ENCODE measurements at places on chromosomes 7 and 10. TPM values are rescaled to one million over a fixed set of nuclear protein-coding genes. Genes with fewer than 3 reads are reported as not detected.

GRCh38 chr7:27082171-27082570 lies 13.6 kb downstream of the HOXA1 start:
- H3K27me3 ChIP-seq = peaks cover 20% of the 10 kb centered on the region
- peaks cover 7% of the 10 kb centered on the region for H3K4me1 ChIP-seq
- no peak for DNase-seq
- H3K4me3 ChIP-seq = no peak overlapping the region
- H3K36me3 ChIP-seq = no peaks in the 10 kb centered on the region

- DNase-seq = no peak
- no peaks in the 10 kb centered on the region for H3K27me3 ChIP-seq
- H3K4me3 ChIP-seq = no peak overlapping the region
- H3K36me3 ChIP-seq = peaks cover 5% of the 10 kb centered on the region
- H3K4me1 ChIP-seq = no peaks in the 10 kb centered on the region
- H3K27ac ChIP-seq = no peak overlapping the region
These were observed 13.5 kb downstream of the CALD1 start for GRCh38 chr7:134792968-134793367.

DNA sequence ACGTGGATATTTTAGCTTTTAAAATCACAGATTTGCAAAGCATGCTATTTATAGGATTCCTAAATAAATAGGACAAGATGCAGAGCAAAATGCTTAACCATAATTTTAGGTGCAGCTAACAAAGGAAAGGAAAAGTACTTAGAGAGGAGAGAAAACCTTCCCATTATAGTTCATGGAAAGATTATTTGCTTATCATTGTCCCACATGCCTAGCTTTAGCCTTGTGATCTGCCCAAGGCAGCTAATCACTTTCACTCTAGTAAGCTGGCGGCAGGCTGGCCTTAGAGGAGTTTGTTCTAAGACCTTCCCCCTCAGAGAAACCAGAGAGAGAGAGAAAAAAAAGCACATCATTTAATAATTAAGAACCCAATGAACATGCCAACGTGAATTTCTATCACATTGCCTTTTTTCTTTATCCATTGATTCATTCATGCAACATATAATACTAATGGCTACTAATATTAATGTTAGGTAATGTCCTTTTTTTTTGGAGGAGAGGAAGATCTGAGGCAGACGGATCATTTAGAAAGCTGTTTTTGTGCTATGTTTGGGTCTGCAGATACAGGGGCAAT lies 274.6 kb downstream of the ARL4A start:
- no peaks in the 10 kb centered on the region for H3K36me3 ChIP-seq
- H3K4me3 ChIP-seq = no peak overlapping the region
- DNase-seq = no peak

DNA sequence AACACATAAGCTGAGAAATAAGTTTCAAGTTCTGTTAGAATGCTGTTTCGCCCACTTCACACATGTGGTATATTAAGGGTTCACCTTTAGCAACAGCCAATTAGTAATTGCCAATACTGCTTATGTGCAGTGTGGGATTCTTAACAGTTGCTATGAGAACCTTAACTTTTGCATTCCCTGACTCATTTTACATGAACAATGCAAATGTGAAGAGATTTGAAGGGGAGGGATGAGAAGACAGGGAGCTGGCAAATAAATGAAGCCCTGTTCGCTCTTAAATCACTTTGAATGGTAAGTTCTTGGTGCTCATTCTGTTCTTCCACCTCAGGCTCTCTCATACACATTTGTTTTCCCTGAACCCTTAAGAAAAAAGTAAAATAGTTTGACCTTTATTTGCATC lies 82.3 kb downstream of the LRRC4 start:
- no peak for DNase-seq
- no peak overlapping the region for H3K27ac ChIP-seq
- no peaks in the 10 kb centered on the region for H3K27me3 ChIP-seq

- no peak for DNase-seq
- peaks cover 3% of the 10 kb centered on the region for H3K4me1 ChIP-seq
- H3K27ac ChIP-seq = no peak overlapping the region
- no peak overlapping the region for H3K4me3 ChIP-seq
- H3K27me3 ChIP-seq = no peaks in the 10 kb centered on the region
- H3K36me3 ChIP-seq = peaks cover 8% of the 10 kb centered on the region
These were observed 61.3 kb upstream of the DNAAF5 start for GRCh38 chr7:664997-665735.

- no peaks in the 10 kb centered on the region for H3K27me3 ChIP-seq
- no peak overlapping the region for H3K4me3 ChIP-seq
- no peak overlapping the region for H3K27ac ChIP-seq
- no peaks in the 10 kb centered on the region for H3K36me3 ChIP-seq
These were observed 679.1 kb upstream of the COBL start for GRCh38 chr7:51995596-51996179.

- no peak for DNase-seq
- peaks cover 12% of the 10 kb centered on the region for H3K27me3 ChIP-seq
- H3K4me1 ChIP-seq = peaks cover 23% of the 10 kb centered on the region
- no peak overlapping the region for H3K4me3 ChIP-seq
- H3K27ac ChIP-seq = no peak overlapping the region
These were observed 132.4 kb downstream of the FAM53B start for GRCh38 chr10:124611738-124612137.

- H3K27me3 ChIP-seq = no peaks in the 10 kb centered on the region
- no peak overlapping the region for H3K4me3 ChIP-seq
- H3K36me3 ChIP-seq = peaks cover 90% of the 10 kb centered on the region
- no peak for DNase-seq
These were observed 8.0 kb downstream of the CYREN start for GRCh38 chr7:135162382-135163001.

GRCh38 chr10:22805304-22805703 lies 90.9 kb upstream of the PIP4K2A start:
- DNase-seq = no peak
- H3K27me3 ChIP-seq = peaks cover 14% of the 10 kb centered on the region
- H3K4me1 ChIP-seq = no peaks in the 10 kb centered on the region
- no peak overlapping the region for H3K4me3 ChIP-seq

DNA sequence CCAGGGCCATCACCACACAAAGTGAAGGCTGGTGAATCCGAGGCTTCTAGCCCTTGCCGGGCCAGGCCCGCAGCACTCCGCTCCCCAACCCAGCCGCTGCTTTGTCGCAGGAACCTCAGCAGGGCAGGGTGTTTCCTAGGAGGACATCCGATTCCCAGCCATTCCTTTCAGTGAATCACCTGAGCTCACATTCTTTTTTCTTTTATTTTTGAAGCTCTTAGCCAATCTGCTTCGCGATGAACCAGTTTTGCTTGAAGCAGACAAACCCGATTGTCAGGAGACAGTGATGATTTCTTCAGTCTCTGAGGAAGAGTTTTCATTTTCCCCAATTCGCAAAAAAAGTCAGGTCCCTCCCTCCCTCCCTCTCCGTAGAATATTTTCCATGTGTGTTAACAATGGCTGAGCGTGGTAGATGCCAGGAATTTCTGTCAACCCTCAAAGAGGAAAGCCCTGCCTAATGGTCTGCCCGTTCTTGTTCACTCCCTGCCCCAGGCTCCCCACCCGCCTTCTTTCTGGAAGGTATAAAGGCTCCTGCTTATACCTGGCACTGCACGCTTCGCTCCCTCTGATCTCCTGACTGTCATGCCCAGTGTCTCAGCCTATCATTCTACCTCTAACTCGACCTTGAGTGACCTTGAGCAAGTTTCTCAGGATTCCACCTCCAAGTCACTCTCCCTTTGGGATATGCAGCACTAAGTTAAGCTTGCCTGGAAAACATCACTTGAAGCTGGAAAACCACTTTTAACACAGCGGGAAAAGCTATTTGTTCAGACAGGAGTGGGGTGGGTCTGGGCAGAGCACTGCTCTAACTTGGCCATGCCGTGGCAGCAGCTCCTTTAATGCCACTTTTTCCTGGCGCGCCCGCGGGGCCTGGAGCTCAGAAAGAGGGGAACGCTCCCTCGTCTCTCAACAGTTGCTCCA lies 35.1 kb downstream of the EGFR start:
- no peak for DNase-seq
- H3K4me3 ChIP-seq = no peak overlapping the region
- H3K27ac ChIP-seq = no peak overlapping the region
- peaks cover 2% of the 10 kb centered on the region for H3K27me3 ChIP-seq
- H3K4me1 ChIP-seq = no peaks in the 10 kb centered on the region

Gene NPTX2
- 0.32 TPM for total RNA-seq

DNA sequence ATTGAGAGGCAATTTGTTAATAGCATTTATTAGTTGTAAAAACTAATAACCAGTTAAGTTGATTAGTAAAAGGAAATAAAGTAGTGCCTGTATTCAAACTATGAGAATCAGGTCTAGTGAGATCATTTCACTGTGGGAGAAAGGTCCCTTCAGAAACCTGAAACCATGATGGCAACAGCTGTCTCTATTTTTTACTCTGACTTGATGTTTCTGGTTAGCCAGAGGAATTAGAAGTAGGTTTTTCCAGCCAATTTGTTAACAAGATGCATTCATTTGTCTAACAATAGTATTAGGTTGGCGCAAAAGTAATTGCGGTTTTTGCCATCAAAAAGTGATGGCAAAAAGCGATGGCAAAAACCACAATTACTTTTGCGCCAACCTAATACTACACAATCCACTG lies 272.2 kb upstream of the YAE1 start:
- no peak overlapping the region for H3K4me3 ChIP-seq
- H3K4me1 ChIP-seq = no peaks in the 10 kb centered on the region
- H3K36me3 ChIP-seq = no peaks in the 10 kb centered on the region
- DNase-seq = no peak

GRCh38 chr7:98514211-98515031 lies 102.7 kb upstream of the NPTX2 start:
- H3K36me3 ChIP-seq = no peaks in the 10 kb centered on the region
- H3K4me1 ChIP-seq = no peaks in the 10 kb centered on the region
- no peak for DNase-seq

GRCh38 chr10:47190301-47190700 lies 109.7 kb upstream of the GDF10 start:
- peaks cover 5% of the 10 kb centered on the region for H3K4me1 ChIP-seq
- H3K36me3 ChIP-seq = no peaks in the 10 kb centered on the region
- H3K27ac ChIP-seq = no peak overlapping the region
- no peak for DNase-seq
- no peaks in the 10 kb centered on the region for H3K27me3 ChIP-seq

DNA sequence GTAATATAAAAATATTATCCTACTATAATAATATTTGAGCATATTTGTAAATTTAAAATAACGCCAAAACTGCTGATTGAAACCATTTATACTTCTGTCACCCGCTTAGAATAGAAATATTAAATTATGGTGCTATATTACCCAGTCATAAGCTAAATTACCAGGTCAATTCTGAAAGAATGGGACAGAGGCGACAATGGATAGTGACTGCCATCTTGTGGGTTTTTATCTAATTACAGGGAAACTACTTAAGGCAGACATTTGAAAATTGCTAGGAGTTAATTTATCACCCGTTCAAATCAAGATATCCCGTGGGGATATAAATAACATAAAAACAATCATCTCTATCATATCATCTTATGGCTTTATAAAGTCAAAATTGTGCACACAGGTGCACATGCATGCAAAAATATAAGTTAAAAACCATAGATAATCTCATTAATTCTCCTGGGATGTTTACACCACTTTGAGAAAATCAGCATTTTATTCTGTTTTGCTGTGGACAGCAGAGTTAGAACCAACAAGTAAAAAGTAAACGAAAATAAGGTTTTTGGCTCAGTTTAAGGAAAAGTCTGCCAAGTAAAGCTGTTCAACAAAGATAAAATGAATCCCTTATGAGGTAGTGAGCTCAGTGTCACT lies 41.3 kb upstream of the HPSE2 start:
- DNase-seq = no peak
- H3K4me1 ChIP-seq = no peaks in the 10 kb centered on the region
- H3K4me3 ChIP-seq = no peak overlapping the region
- no peak overlapping the region for H3K27ac ChIP-seq

Gene DGKI
- 2.8 TPM for total RNA-seq

DNA sequence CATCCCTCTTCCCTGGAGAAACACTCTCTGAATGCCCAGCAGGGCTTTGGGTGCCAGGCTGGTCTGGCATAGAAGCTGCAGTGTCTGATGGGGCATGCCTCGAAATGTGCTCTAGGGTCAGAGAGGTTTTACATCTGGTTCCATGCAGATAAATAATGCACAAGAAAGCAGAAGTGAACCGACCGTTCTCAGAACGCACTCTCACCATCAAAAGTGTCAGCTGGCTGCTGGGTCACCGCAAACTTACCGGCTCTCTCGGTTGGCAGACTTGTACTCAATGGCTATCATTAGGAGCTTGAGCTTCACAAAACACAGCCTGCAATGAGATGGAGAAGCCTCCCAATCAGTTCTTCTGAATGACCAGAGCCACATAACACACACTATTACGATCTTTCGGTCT lies 610.0 kb downstream of the KCNMA1 start:
- no peaks in the 10 kb centered on the region for H3K4me1 ChIP-seq
- H3K27me3 ChIP-seq = peaks cover 25% of the 10 kb centered on the region
- H3K4me3 ChIP-seq = no peak overlapping the region
- no peaks in the 10 kb centered on the region for H3K36me3 ChIP-seq
- no peak overlapping the region for H3K27ac ChIP-seq
- DNase-seq = no peak

DNA sequence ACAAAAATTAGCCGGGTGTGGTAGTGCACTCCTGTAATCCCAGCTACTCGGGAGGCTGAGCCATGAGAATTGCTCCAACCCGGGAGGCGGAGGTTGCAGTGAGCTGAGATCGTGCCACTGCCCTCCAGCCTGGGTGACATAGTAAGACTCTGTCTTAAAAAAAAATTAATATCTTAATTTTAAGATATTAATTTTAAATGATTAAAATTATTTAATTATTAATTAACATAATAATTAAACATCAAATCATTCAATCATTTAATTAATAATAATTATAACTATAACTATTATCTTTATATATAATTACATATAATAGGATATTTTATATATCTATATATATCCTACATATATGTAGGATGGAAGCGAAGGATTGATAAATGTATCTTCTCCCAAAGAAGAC lies 1.8 kb upstream of the HK1 start:
- H3K27ac ChIP-seq = no peak overlapping the region
- H3K27me3 ChIP-seq = peaks cover 6% of the 10 kb centered on the region
- no peaks in the 10 kb centered on the region for H3K4me1 ChIP-seq

GRCh38 chr7:110801502-110801901 lies 289.4 kb upstream of the LRRN3 start:
- H3K4me1 ChIP-seq = peaks cover 9% of the 10 kb centered on the region
- no peak overlapping the region for H3K4me3 ChIP-seq
- no peak for DNase-seq
- H3K27ac ChIP-seq = no peak overlapping the region
- H3K27me3 ChIP-seq = no peaks in the 10 kb centered on the region

Gene PTEN
- 48.5 TPM for total RNA-seq

All from activated T-helper 2 cell treated with anti-CD3 and anti-CD28 coated beads, Interferon-gamma antibody, Interleukin-2, Interleukin-4, amounts not matched to agents 10 μg/mL and 5 μg/mL and 100 μg/mL, durations not matched to agents 14 hours and 24 hours and 36 hours (primary cell).